ENCODE measurements at places on chromosomes 3 and 15.

DNA sequence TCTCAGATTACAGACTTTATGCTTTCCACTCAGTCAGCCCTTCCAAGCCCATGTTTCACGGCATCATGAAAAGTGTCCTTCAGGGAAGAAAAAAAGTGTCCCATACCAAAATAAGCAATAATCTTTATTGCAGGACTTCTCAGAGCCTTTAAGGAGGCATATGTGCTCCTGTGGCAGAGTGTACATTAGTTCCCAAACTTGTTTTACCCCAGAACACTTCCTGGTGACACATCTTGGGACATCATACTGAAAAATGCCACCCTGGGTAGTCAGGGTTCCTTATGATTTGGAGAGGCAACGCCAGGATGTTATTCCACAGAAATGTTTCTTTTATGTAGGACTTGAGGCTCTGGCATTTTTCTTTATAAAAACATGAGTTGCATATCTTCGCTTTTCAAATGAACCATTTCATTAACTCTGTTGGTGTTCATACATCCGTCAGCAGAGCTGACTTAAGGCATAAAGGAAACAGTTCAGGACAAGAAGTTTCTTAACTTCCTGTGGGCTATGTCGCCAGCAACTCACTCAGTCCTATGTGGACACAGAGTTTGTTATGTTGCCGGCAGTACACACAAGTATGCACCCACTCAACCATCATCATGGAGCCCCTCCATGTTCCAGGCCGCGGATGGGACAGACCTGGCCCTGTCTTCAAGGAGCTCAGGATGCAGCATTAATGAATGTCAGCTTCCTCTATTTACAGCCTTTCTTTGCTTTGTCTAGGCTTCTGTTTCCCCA lies 63.8 kb downstream of the CASR start:
- DNase-seq = no peak

DNA sequence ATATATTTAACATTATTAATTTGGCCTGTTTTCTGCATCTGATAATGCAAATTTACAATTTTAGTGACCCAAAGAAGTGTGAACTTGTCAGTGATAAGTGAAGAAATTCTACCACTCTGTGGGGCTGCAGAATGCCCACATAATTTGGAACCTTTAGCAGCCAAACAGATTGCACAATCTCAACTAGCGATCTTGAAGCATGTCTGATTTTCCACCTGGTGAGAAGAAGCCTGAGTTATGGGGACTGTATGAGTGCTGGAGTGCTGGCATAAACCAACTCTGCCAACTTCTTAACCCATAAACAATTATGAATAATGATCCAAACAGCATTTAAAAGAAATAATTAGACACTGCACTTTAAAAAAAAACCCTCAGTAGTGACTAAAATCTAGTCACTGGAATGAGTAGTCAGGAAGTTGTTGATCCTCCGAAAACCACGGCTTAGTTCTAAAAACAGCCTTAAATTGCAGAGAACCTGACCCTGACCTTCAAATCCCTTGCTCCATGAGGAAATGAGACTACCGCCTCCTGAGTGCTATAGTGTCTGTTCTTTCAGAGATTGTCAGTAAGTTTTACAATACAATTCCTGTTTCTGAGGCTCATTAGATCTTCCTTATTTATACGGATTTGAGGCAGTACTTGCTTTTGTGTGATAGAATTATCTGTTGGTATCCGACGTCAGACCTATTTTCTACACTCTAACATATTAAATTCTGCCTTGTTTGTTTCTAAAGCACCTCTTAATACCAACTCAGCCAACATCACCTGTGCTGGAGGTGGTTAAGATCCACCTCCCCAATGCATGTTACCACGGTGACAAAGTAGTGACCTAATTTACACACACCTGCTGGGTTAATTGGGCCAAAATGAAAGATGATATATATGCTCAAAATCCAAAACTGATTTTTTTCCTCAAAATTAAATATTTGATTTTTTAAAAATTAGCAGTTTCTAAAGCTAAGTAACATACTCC lies 267.7 kb downstream of the ZBTB20 start:
- peak; percentile 99 for DNase-seq

DNA sequence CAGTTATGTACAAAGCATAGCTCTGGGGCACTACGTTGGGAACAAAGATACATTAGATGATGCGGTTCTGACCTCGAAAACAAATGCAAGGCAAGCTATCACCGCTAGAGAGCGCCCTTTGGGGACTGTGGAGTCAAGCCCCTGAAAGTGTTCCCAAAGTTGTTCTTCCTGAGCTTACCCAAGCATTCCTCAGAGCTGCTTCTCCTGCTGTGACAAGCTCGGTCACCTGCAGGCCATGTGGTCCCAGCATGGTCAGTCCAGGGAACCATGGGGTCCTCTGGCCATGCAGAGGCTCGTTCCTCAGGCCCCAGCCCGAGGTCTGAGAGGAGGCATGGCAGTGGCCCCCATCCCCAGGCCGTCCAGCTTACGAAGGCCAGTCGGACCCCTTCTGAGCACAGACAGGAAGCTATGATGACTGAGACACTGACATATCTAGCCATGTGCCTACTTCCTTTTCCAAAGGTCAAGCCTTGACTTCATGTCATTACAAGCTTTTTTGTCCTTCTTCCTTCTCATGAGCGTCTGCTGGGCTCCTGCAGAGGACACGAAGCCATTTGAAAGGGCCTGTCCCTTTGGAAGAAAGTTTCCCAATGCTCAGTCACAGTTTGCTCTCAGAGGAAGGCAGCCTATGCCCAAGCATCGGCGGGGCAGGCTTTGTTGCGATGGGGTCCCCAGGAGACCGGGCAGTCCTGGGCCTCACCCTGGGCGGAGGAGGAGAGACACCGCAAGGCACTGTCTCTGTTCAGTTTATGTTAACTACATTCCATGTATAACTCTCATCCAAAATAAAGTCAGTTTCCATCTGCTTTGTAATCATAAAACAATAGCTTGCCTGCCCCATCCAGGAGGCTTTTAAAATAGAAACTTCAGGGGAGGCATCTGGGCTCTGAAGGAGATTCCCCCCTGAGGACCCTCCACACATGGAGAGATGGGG lies 79.3 kb downstream of the ATP10A start:
- no peak for DNase-seq

- DNase-seq = peak; percentile 48
Measured at GRCh38 chr3:95002438-95003046, 939.7 kb downstream of the NSUN3 start.

- DNase-seq = no peak
Measured at GRCh38 chr3:185724761-185725160, 100.1 kb downstream of the IGF2BP2 start.

DNA sequence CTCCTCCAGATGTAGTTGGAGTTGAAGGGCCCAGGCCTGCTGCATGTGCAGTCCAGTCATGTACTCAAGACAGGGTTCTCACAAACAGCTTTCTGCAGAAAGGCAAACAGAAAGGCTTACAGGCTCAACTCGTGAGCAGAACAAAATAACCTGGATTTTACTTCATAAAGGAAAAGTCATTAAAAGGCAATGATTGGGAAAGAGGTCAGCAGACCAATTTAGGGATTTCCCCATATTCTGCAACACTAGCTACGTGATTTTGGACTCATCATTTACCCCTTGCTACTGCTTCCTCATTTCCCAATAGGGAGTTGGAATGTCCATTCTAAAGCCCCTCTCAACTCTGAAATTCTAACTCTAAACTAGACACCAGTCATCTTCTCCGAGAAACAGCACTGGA lies 18.1 kb downstream of the METTL6 start:
- no peak for DNase-seq

DNA sequence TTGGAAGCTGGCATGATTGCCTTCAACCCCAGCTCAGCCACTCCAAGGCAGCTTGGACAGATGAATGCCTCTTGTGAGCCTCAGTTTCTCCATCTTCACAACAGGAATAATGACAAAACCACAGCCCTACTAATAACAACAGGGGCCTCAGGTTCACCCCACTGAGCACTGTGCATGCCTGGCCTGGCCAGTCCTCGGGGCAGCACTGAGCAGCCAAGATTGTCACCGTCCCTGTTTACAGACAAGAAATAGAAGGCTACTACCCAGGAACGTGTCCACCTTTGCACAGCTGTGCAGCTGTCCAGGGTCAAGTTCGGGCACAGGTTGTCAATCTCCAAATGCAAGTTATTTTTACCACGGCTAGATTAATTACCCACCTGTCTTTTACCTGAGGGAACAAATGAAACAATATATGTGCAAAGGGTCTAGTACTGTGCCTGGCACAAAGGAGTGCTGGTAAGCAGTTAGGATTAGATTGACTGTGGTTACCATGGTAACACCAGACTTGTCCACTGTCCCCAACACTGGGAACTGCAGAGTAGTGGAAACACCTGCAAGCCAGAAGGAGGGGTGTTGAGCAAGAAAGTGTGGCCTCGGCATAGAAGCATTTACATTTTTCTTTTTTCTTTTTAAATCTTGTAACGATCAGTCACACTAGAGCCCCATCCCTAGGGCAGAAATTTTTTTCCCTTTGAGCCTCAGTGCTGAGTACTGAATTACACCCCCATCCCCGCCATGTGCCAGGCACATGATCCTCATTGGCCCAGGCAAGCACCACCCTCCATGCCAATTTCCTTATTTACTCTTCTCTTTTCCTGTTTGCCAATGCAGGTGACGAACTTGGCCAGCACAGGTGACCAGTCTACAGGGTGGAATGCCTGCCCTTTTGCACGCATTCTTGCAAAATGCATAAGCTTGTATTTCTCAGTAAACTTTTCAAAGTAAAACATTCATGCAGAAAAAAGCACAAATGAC lies 66.3 kb upstream of the SLC6A6 start:
- DNase-seq = no peak

GRCh38 chr3:74562558-74563269 lies 51.7 kb downstream of the CNTN3 start:
- DNase-seq = no peak

- no peak for DNase-seq
Measured at GRCh38 chr15:38876621-38877020, 312.0 kb upstream of the RASGRP1 start.

DNA sequence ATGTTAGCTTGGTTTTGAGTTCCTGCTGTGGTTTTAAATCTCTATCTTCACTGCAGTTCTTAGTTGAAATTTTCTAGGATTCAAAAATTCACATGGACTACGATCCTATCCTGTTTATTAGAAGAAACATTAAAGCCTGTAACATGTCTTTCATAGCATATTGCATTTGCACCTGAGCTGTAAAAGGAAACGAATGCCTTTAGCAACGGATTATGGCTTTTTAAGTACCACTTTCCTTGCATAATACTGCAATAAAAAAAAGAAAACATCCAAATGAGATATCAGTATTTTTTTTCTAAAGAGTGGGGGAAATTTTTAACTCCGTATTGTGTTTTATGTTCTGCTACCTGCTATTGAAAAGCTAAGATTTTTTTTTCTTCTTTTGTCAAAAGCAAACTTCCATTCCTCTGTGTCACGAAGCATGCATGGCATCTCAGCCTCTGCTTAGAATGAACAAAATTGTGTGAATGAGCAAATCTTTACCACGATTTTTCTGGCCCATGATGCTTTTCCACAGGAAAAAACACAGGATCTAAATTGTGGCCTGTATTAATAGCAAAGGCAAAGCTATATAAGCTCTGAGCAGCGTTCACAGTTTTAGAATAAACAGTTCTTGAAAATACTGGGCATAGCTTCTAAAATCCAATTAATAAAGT lies 110.0 kb upstream of the CDIN1 start:
- DNase-seq = no peak

- DNase-seq = no peak
Measured at GRCh38 chr3:16474920-16475319, 38.6 kb downstream of the RFTN1 start.

GRCh38 chr15:60973637-60974415 lies 255.3 kb downstream of the RORA start:
- no peak for DNase-seq

- no peak for DNase-seq
Measured at GRCh38 chr3:187999821-188000220, 154.1 kb upstream of the LPP start.

- DNase-seq = no peak
Measured at GRCh38 chr3:106882297-106882696, 494.9 kb upstream of the CCDC54 start.

DNA sequence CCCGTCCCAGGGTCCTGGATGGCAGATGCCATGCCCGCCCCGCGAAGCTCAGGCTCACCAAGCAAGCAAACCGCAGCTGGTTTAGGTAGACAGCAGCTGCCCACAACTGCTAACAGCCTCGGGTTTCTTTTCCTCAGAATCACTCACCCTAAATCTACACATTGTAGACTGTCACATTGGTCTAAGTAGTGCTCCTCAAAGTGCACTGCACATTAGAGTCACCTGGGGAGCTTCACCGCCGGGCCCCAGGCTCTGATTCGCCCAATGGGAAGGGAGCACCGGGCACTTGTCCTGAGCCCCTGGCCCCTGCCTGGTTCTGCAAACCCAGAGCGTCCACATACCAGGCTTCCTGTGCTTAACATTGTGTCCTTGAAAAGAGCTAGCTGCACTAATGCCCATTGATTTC lies 752 bp downstream of the OCA2 start:
- DNase-seq = no peak

- DNase-seq = no peak
Measured at GRCh38 chr15:53978253-53978906, at the start of gene UNC13C. Gene UNC13C (plus strand): TSS chr15:53978441. CDS start chr15:54012904, 34,463 bp downstream.

GRCh38 chr3:45497963-45498362 lies 96.6 kb upstream of the LIMD1 start:
- no peak for DNase-seq

GRCh38 chr15:52546031-52546751 lies 17.5 kb upstream of the MYO5A start:
- no peak for DNase-seq

- DNase-seq = no peak
Measured at GRCh38 chr3:73419942-73420341, 204.8 kb downstream of the PDZRN3 start.

- peak; percentile 21 for DNase-seq
Measured at GRCh38 chr3:159263750-159264553, 462.1 kb downstream of the MFSD1 start.

- DNase-seq = no peak
Measured at GRCh38 chr3:111803123-111803593, 55.9 kb upstream of the PHLDB2 start.

DNA sequence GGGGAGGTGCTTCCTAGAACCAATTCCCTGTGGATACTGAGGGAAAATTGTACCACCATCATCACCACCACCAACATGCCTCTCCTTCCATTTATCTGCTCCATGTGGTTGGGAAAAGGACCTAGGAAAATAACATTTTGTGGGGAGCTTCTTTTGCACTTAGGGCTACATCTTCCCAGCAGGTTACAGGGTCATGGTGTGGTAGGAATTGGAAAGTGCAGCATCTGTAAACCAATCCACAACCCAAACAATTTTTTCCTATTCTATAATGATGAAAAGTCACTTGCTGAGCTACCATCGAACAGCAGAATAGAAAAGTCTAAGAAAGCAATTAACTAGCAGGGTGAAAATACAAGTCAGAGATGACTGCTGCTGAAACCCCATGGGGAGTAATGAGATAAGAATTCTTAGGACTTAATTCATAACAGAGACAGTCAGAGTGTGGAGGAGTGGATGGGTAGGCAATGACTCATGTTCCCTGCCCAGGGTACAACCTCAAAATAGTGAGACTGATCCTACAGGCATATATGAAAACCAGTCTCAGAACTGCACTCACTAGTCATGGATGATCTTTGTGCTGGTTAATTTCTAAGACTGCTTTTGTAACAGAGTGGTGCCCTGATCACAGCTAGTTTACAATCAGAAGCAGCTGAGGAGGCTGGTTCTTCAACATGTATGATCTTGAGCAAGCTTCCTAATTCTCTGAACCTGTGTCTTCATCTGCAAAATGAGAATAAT lies 38.1 kb upstream of the LEKR1 start:
- no peak for DNase-seq

GRCh38 chr3:117630469-117630868 lies 920.9 kb downstream of the TUSC7 start:
- DNase-seq = no peak

Data from NCI-H2081 treated with DMSO at 0.1 percent for 48 hours (cell line).